Cardiac ventricle fibroblast (primary cell): ENCODE measurements at places on chromosomes 3 and 15. TPM values are rescaled to one million over a fixed set of nuclear protein-coding genes. Genes with fewer than 3 reads are reported as not detected.

Gene NOX5
- 0.10 and 0.87 TPM in 2 replicates for total RNA-seq

Gene SMCO1
- total RNA-seq, result not detected in 2 replicates

Gene STRA6
- 0.44 TPM in 1 of 2 replicates, not detected in the other for total RNA-seq

Gene STAB1
- total RNA-seq, result 3.0 and 4.4 TPM in 2 replicates

Gene CDCP1
- 0.78 and 0.81 TPM in 2 replicates for total RNA-seq

Gene TTLL13
- total RNA-seq, result not detected in 2 replicates

Gene NEK11
- total RNA-seq, result 2.6 and 3.2 TPM in 2 replicates

Gene CPEB1
- total RNA-seq, result 1.2 and 4.8 TPM in 2 replicates

Gene VILL
- total RNA-seq, result 7.2 and 12.9 TPM in 2 replicates

Gene TEX9
- total RNA-seq, result 1.6 and 4.0 TPM in 2 replicates

Gene DNASE1L3
- 0.12 TPM in 1 of 2 replicates, not detected in the other for total RNA-seq

Gene CTXN2
- not detected in 2 replicates for total RNA-seq

Gene CHRNA7
- total RNA-seq, result 2.8 TPM in 1 of 2 replicates, not detected in the other

Gene CYP11A1
- total RNA-seq, result 0.81 and 1.7 TPM in 2 replicates

Gene SHC4
- 0.64 and 1.1 TPM in 2 replicates for total RNA-seq

Gene NANOGP8
- total RNA-seq, result not detected in 2 replicates

Gene CCK
- total RNA-seq, result not detected in 2 replicates

Gene PLCL2
- 8.8 and 9.7 TPM in 2 replicates for total RNA-seq

Gene ZIC1
- total RNA-seq, result not detected in 2 replicates

Gene PIGX
- total RNA-seq, result 19.4 and 27.7 TPM in 2 replicates

Gene TRH
- total RNA-seq, result not detected in 2 replicates

Gene HYAL3
- 7.2 and 17.3 TPM in 2 replicates for total RNA-seq

Gene ADIPOQ
- total RNA-seq, result 0.88 and 1.5 TPM in 2 replicates

Gene ITGA11
- 20.8 and 23.0 TPM in 2 replicates for total RNA-seq

Gene SLCO2A1
- 0.20 and 0.44 TPM in 2 replicates for total RNA-seq

Gene MUSTN1
- total RNA-seq, result not detected in 2 replicates

Gene CPOX
- 37.1 and 48.7 TPM in 2 replicates for total RNA-seq

Gene AHSG
- not detected in 2 replicates for total RNA-seq

Gene FAM107A
- total RNA-seq, result 1.2 TPM in 2 replicates

Gene CELSR3
- 1.5 and 2.2 TPM in 2 replicates for total RNA-seq

Gene VWA5B2
- total RNA-seq, result 0.05 and 0.06 TPM in 2 replicates

Gene NSMCE3
- 11.5 and 12.4 TPM in 2 replicates for total RNA-seq

Gene LTF
- not detected in 2 replicates for total RNA-seq

Gene LEKR1
- total RNA-seq, result 0.37 and 0.88 TPM in 2 replicates

Gene XYLB
- total RNA-seq, result 3.8 and 8.4 TPM in 2 replicates

Gene INKA1
- total RNA-seq, result 1.6 and 4.9 TPM in 2 replicates

Gene MYZAP
- total RNA-seq, result 0.81 and 0.83 TPM in 2 replicates

Gene CD86
- total RNA-seq, result not detected in 2 replicates

Gene HYPK
- total RNA-seq, result 5.9 and 14.2 TPM in 2 replicates

Gene CLDN16
- not detected in 2 replicates for total RNA-seq

Gene HGD
- 0.62 and 1.0 TPM in 2 replicates for total RNA-seq

Gene TM4SF4
- not detected in 2 replicates for total RNA-seq

Gene SKOR1
- 0.06 TPM in 1 of 2 replicates, not detected in the other for total RNA-seq

Gene RFTN1
- 32.3 and 36.1 TPM in 2 replicates for total RNA-seq

Gene LRRC31
- not detected in 2 replicates for total RNA-seq

Gene GRM2
- total RNA-seq, result not detected in 2 replicates

Gene LRRC34
- total RNA-seq, result 3.6 and 4.6 TPM in 2 replicates

Gene TIGIT
- total RNA-seq, result not detected in 2 replicates
